ENCODE measurements at places on chromosomes 4 and X.

GRCh38 chr4:40195182-40196177, 1.4 kb upstream of the RHOH start:
- peak overlapping the region; percentile 87 for H3K4me3 ChIP-seq
- H3K27me3 ChIP-seq, result no peaks in the 10 kb centered on the region
- no peak for DNase-seq
- H3K27ac ChIP-seq, result peak overlapping the region; percentile 100
- peaks cover 33% of the 10 kb centered on the region for H3K4me1 ChIP-seq
- no peaks in the 10 kb centered on the region for H3K36me3 ChIP-seq

DNA sequence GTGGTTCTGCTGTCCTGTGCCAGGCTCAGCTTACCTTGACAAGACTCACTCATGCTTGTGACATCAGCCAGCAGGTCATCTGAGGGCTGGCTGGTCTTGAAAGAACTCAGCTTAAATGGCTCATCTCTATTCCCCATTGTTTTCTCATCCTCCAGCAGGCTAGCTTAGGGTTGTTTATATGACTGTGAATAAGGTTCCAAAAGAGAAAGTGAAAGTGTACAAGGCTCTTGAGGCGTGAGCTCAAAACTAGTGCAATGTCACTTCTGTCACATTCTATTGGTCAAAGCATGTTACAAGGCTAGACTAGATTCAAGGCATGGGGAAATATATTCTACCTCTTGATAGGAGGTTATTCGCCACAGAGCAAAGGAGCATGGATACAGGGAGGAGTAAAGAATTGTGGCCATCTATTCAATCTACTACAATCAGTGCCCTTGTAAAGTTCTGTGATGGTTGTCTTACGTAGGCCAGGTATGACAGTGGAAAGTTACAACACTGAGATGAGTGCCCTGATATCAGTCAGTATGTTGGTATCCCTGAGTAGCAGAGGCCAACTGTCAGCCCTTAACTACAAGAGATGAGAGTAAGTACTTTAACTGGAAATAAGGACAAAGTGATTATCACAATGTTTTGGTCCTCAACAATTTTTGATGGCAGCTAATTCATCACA, 19.8 kb upstream of the TMLHE start:
- H3K4me3 ChIP-seq, result peak overlapping the region; percentile 2
- no peaks in the 10 kb centered on the region for H3K27me3 ChIP-seq
- H3K27ac ChIP-seq, result no peak overlapping the region
- H3K4me1 ChIP-seq, result no peaks in the 10 kb centered on the region
- H3K36me3 ChIP-seq, result no peaks in the 10 kb centered on the region

DNA sequence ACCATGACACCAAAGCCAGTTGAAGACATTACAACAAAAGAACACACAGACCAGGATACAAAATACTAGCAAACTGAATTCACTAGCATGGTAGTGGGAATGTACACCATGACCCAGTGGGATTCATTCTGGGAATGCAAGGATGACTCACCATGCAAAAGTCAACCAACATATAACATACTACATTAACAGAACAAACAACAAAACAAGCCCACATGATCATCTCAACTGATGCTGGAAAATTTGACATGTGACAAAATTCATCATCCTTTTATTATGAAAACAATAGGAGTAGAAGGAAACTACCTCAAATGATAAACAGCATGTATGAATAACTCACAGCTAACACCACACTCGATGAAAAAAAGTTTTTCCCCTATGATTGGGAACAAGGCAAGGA, 190.2 kb downstream of the DCLK2 start:
- H3K4me1 ChIP-seq, result no peaks in the 10 kb centered on the region
- H3K4me3 ChIP-seq, result no peak overlapping the region
- peaks cover 16% of the 10 kb centered on the region for H3K36me3 ChIP-seq
- H3K27ac ChIP-seq, result no peak overlapping the region
- no peak for DNase-seq
- H3K27me3 ChIP-seq, result no peaks in the 10 kb centered on the region

DNA sequence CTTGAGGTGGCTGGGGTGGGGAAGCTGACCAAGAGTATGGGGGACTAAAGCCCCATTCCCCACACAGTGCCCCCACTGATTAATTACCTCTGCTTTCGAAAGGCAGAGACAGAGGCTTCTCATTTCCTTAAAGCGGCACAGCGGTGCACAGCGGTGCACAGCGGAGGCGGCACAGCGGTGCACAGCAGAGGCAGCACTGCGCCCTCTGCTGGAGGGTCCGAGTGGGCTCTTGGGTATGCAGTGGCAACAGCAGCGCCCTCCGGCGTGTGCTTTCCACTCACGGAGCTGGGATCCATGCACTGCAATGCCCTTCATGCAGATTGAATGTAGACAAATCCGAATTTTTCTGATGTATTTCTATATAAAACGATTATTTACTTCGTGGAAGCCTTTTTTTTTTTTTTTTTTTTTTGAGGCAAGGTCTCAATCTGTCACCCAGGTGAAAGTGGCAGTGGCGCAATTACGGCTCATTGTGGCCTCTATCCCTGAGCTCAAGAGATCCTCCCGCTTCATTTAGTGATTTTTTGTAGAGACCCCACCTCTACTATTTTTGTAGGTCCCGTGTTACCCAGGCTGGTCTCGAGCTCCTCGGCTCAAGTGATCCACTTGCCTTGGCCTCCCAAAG, 19.7 kb upstream of the PRPS2 start:
- H3K27me3 ChIP-seq, result no peaks in the 10 kb centered on the region
- no peaks in the 10 kb centered on the region for H3K36me3 ChIP-seq
- no peak overlapping the region for H3K27ac ChIP-seq
- peak; percentile 48 for DNase-seq
- peaks cover 5% of the 10 kb centered on the region for H3K4me1 ChIP-seq

- no peaks in the 10 kb centered on the region for H3K36me3 ChIP-seq
- no peaks in the 10 kb centered on the region for H3K4me1 ChIP-seq
- H3K27me3 ChIP-seq, result no peaks in the 10 kb centered on the region
- no peak overlapping the region for H3K4me3 ChIP-seq
Observed at GRCh38 chr4:112083587-112084347, 61.5 kb upstream of the FAM241A start.

GRCh38 chr4:71405791-71406190, 67.0 kb downstream of the SLC4A4 start:
- no peaks in the 10 kb centered on the region for H3K27me3 ChIP-seq
- no peak overlapping the region for H3K4me3 ChIP-seq
- H3K4me1 ChIP-seq, result no peaks in the 10 kb centered on the region
- DNase-seq, result no peak
- H3K36me3 ChIP-seq, result no peaks in the 10 kb centered on the region

DNA sequence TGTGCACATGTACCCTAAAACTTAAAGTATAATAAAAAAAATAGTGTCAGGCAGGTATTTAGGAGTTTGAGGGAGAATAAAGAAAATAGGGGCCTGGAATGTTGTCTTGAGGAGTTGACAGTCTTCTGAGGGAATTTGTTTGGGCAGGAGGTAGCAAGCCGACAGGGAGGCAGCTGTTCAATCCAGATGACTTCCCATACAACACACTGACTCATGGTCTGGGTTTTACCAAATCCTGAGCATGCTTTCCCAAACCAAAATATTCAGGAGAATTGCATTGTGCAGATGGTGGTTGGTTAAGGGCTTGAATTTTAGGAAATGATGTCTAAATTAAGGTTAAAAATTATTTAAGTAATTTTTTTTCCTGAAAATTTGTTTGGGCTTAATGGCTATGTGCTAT, 430.0 kb downstream of the INPP4B start:
- no peaks in the 10 kb centered on the region for H3K4me1 ChIP-seq
- no peak for DNase-seq
- no peaks in the 10 kb centered on the region for H3K27me3 ChIP-seq
- no peaks in the 10 kb centered on the region for H3K36me3 ChIP-seq

DNA sequence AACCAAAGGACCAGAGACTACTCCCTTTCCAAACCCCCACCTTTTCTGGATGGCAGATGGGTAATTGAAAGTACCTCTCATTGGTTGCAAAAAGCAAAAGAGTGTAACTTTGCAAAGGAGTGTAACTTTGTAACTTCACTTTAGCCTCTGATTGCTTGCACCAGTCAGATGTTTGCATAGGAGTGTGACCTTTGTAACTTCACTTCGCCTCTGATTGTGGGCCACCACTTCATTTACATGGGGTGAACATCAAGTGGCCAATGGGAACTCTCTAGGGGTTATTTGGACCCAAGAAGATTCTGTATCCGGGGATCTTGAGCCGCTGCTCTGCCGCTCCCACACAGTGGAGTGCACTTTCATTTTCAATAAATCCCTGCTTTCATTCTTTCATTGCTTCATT, 9.9 kb upstream of the SLC25A43 start:
- no peaks in the 10 kb centered on the region for H3K27me3 ChIP-seq
- DNase-seq, result no peak
- H3K27ac ChIP-seq, result no peak overlapping the region
- H3K4me3 ChIP-seq, result no peak overlapping the region
- H3K36me3 ChIP-seq, result no peaks in the 10 kb centered on the region

- no peaks in the 10 kb centered on the region for H3K36me3 ChIP-seq
- H3K4me1 ChIP-seq, result no peaks in the 10 kb centered on the region
- no peak overlapping the region for H3K27ac ChIP-seq
Observed at GRCh38 chr4:95465010-95465409, 83.8 kb downstream of the UNC5C start.

DNA sequence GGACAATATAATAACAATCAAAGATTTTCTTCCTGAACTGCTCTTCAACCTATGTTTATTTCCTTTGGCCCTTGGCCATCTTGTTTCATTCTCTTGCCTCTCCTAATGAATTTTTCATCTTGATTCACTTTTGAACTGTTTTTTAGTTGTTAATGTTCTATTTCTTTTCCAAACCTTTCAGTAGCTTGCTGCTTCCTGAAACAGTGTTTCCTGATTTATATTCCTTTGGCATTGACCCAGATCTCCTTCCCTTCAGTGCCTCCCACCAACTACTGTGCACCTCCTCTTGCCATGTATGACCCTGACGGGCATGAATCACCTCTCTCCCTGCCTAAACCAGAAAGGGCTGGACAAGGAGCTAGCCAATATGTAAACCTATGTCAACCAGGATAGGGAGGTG, 25.6 kb upstream of the SPP1 start:
- H3K27ac ChIP-seq, result no peak overlapping the region
- H3K36me3 ChIP-seq, result no peaks in the 10 kb centered on the region
- no peak overlapping the region for H3K4me3 ChIP-seq
- DNase-seq, result no peak

DNA sequence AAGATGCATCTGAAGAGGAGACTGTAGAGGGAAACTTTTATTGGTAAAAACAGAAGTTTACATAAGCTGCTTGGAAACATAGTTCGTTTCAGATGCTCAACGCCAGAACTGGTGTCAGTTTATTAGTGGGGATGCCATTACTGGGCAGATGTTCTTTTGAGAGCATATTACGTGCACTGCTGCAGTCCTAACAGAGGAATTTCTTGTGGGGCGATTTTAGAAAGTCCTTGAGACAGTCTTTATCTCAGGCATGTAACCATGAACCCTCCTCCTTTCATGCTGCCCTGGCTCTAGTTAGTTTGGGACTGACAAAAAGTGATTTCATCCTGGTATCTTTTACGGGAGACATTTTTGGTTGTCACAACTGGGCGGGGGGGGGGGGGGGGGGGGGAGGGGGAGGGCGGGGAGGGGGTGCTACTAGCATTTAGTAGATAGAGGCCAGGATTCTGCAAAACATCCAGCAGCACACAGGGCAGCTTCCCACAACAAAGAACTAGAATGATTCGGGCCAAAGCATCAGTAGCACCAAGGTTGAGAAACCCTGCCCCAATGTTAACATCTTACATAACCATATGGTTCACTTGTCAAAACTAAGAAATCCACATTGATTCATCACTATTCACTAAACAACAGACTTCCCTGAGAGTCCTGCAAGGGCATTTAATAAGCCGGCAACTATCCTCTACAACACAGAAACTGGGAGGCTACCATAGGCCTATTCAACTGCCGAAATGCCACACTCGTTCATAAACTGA, 118.6 kb upstream of the FTHL17 start:
- H3K36me3 ChIP-seq, result no peaks in the 10 kb centered on the region
- no peaks in the 10 kb centered on the region for H3K27me3 ChIP-seq
- H3K27ac ChIP-seq, result no peak overlapping the region
- no peaks in the 10 kb centered on the region for H3K4me1 ChIP-seq

DNA sequence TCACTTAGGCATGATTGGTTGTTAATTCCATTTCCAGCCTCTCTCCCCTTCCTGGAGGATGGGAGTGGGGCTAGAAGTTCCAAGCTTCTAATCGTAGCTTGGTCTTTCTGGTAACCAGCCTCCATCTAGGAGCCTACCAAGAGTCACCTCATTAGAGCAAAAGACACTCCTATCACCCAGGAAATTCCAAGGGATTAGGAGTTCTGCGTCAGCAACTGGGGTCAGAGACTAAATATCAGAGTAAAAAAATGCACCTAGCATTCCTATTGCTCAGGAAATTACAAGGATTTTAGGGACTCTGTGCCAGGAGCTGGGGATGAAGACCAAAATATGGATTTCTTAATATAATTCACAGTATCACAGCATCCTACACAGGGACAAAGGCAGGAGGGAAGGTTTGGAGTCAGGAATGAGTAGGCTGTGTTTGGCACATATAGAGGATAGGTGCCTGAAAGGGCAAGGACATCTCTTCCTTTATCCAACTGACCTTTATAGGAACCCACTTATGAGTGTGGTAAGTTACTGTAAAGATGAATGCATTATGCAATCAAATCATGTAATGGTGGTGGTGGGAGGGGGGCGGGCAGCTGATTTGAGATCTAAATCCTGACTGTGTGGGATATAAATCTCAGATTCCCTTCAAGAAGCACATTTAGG, 30.5 kb upstream of the LIMCH1 start:
- DNase-seq, result no peak
- H3K36me3 ChIP-seq, result no peaks in the 10 kb centered on the region
- H3K27me3 ChIP-seq, result no peaks in the 10 kb centered on the region
- H3K4me3 ChIP-seq, result no peak overlapping the region
- no peaks in the 10 kb centered on the region for H3K4me1 ChIP-seq

DNA sequence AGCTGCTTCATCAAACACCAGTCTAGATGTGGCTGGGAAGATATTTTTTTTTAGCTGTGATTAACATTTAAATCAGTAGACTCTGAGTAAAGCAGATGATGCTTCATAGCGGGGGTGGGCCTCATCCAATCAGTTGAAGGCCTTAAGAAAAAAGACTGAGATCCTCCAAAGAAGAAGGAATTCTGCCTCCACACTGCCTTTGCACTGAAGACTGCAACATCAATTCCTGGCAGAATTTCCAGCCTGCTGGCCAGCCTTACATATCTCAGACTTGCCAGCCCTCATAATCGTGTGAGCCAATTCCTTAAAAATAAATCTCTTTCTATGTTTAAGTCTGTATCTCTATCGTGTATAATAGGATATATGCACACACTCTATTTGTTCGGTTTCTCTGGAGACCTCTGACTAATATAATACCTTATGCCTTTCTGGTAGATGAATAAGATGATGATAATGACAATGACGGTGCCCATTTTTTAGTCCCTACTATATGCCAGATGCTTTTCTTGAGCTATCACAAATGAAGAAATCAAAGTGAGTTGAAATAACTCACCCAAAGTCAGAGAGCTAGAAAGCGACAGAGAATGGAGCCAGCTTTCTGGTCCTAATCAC, 66.1 kb upstream of the SOD3 start:
- H3K27ac ChIP-seq, result no peak overlapping the region
- no peaks in the 10 kb centered on the region for H3K27me3 ChIP-seq
- no peaks in the 10 kb centered on the region for H3K36me3 ChIP-seq
- H3K4me1 ChIP-seq, result no peaks in the 10 kb centered on the region
- no peak for DNase-seq

Data from effector memory CD4-positive, alpha-beta T cell (primary cell).